Stimulated activated CD4-positive, alpha-beta T cell treated with anti-CD3 and anti-CD28 coated beads, Interleukin-15, amount 100 ng/mL, for 1 hour (primary cell): ENCODE measurements at places on chromosomes 2 and 18.

DNA sequence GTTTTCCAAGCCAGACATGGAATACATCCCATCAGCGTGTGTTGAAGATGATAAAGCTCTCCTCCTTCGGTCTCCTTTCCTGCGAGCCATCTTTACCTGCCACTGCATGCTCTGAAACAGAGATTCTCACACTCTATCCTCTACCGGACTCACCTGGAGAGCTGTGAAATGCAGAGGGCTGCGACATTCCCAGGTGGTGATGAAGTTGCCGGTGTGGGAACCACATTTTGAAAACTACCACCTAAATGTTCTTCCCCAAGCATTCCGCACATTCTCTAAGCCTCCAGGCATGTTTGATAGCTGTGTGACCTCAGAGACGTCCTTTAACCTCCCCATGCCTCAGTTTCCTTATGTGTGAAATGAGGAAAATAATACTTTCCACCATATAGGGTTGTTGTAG, 226.2 kb upstream of the RAB6C start:
- no peak for DNase-seq

DNA sequence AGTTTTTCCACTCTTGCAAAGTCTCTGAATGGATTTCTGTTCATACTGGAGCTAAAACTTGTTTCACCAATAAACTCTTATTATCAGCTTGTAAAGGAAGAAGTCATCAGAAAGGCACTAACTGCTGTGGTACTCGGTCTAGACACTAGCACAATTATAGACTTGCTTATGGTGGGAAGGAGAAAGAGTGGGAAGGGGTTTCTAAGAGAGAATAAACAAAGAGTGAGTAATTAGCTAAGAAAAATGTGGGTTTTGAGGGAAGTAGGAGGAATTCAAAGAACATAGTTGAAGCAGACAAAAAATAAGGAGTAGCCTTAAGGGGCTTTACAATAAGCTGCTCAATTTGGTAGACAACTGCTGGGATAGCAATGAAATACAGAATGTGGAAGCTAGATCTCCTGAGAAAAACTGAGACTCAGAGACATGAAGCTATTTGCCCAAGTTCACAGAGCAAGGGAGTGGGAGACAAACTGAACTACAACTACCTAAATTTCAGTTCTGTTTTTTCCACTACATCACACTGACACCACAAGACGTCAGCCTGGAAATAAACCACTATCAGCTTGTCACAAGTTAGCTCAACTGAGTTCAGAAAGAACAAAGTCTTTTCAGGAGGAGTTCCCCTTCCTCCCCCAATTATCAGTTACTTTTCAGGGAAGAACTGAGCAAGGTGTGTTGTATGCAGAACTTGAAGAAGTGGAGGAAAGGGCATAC, 59.7 kb downstream of the MAP4K3 start:
- DNase-seq: no peak

DNA sequence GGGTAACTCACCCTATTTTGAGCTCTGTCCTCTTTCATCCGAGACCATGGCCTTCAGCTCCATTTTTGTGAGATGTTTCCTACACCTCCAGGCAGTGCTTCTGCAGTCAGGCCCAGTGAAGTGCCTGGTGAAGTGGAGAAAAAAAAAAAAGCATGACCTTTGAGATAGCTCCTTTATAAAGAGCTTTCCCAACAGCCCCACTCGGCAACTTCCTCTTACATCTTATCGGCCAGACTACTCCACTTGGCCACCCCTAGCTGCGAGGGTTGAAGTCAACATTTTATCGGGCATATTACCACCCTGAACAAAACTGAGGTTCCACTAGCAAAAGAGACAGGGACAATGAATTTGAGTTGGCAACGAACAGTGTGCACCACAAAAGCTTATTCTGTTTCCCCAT, 124.8 kb upstream of the RNF152 start:
- no peak for DNase-seq

GRCh38 chr18:48829443-48830149, 121.2 kb downstream of the SMAD7 start:
- no peak for DNase-seq

DNA sequence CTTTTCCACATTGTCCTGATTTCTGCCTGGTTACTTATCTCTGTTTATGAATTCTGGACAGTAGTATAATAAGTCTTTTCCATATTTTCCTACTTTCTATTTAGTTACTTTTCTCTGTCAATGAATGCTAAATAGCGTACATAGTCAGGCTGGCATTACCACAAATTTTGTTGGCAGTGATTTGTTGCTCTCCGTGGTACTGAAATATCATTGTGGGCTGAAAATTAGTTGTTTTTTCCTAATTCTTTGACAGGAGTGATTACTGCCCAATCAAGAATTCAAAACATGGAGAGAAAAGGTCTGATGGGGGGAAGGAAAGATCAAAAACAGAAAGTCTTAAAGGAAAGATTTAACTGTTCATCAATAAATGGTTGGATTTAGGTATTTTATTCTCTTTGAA, 7.7 kb upstream of the GALNT13 start:
- no peak for DNase-seq

DNA sequence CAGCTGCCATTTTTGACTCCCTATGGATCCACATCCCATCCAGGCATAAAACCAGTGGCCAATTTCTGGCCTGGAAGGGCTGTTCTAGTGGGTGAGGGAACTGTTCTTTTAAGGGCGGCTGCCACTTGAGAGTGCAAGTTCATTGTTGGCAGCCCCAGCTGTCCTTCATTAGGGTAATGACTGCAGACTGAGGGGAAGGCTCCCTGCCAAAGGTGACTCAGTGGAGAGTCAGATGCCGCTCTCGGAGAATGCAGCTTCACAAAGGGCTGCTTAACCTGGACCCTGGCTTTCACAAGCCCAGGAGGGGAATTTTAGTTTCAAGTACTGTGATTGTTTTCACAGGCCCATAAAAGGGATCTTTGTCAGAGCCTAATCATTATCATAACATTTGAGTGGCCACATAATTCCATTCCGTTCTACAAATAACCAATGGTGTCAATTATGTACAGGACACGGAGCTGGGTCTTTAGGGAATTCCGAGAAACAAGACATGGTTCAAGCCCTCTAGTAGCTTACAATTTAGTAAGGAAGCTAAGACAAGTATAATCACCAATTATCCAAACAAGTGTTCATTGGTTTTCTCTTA, 235.7 kb downstream of the CDCA7 start:
- no peak for DNase-seq

DNA sequence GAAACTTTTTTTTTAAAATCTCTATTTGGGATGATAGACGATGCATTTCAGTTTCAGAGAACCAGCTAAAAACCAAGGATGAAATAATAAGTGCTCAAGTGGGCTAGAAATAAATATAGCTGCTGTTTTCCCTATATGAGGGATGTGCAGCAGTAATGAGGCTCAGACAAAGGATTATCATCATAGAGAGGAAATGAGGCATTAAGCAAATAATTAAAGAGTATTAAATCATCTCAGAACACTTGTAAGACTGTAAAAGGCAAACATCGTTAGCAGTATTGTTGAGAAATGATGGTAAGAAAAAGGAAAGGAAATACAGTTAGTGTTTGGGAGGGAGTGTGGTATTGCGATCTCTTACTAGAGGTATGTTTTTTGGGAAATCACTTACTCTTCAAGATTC, 233.5 kb downstream of the TGIF1 start:
- no peak for DNase-seq

GRCh38 chr2:34115076-34115475, 516.0 kb upstream of the FAM98A start:
- DNase-seq: no peak

DNA sequence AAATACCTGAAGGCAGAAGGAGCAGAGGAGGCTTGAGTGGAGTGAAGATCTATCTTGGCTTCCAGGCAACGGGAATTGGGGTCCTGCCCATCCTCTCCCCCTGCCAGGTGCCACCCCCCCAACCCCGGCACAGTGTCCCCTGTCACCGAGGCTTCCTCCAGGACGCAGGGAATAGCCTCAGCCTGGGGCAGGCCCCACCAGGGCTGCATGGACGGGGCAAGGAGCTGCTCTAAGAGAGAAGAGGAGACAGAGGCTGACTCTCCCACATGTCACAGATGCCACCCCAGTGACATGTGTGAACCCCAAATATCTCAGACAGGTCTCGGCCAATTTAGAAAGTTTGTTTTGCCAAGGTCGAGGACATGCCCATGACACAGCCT, 42.1 kb downstream of the PXDN start:
- no peak for DNase-seq

DNA sequence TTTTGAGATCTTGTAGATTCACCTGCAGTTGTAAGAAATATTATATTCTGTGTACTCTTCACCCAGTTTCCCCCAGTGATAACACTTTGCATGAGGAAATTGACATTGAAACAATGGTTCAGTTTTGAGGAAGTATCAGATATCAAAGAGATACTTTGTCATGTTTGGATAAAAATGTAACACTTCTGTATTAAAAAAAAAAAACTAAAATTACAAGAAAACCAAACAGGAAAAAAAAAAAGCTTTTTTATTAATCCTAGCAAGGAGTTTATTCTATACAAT, 204.0 kb downstream of the ARL4C start:
- DNase-seq: no peak

- no peak for DNase-seq
These were observed 2.7 kb upstream of the ASAP2 start for GRCh38 chr2:9203876-9204275.

- DNase-seq: no peak
These were observed 899.1 kb downstream of the TMEM182 start for GRCh38 chr2:103660947-103661346.

- no peak for DNase-seq
These were observed 431.8 kb upstream of the MYT1L start for GRCh38 chr2:2762913-2763312.

DNA sequence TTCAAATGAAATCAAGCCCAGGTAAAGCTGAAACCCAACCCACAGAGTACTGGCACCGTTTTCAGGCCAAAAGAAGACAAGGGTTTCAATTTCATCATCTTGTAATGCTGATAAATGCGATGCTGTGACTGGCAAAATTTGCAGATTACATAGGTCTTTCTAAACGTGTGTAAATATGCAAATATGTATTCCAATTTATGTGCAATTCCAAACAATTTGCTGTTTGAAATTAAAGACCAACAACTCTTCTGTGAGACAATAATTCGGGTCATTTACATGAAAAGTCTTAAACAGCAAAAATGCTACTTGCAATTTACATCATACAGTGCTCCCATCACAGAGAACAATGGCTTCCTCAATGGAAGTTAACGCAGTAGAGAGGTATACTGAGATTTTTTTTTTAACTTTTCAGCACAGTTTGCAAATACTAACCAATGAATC, 2.8 kb upstream of the ZNF532 start:
- no peak for DNase-seq

DNA sequence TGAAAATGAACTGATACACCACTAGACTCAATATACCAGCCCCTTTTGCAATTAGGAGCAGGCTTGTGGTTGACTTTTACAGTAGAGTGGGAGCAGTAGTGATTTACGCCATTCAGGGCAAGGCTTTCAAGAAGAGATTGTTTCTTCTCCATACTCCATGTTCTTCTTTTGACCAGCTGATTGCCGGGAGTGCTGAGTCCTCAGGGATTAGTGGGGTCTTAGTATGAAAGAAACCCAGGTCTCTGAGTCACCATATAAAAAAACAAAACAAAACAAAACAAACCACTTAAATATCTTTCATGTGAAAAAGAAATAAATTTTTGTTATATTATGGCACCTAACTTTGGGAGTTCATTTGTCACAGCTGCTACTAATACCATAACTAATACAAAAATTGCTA, 465.6 kb upstream of the TRIB2 start:
- no peak for DNase-seq

DNA sequence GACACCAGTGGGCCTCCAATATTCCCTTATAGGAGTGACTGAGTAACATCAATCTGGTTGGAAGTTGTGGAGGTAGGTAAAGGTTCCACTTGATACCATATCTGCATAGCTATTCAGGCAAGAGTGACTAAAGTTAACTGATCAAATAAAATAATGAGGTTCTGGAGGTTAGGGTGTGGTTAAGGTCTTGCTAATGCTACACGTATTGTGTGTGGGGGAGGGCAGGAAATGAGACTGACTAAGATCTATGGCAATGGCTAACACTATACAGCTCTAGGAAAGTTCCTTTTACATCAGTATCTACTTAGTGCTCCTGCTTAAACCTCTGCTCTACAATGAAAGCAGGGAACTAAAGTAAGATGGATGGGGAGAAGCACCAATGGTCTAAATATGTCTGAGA, 149.1 kb upstream of the MGAT5 start:
- no peak for DNase-seq

DNA sequence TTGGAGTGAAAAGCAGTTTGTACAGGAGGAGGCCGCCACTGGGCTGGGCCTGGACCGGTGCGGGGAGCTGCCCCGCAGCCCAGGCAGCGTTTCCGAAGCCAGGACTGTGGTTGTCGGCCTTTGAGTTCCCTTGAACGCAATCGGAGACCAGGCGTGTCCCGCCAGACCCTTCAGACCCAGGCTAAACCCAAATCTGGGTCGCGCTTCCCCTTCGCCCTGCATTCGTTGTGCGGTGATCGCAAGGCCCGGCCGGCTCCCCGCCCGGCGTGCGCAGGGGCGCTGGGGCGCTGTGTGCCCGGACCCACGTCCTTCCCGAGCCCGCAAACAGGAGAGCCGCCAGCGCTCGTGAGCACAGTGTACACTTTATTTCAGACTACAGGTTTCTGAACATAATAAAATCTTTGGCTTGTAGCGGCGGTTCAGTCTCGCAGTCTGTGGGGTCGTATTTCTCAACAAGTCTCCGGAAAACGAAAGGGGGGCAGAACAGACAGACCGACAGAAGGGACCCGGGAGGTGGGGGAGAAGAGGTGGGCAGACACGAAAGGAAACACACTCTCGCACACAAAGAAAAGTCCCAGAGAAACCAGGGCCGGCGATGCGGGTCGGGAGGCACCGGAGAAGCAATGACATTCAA, 5.5 kb downstream of the EN1 start:
- no peak for DNase-seq

GRCh38 chr2:71932037-71932779, 215.5 kb downstream of the CYP26B1 start:
- DNase-seq: no peak

DNA sequence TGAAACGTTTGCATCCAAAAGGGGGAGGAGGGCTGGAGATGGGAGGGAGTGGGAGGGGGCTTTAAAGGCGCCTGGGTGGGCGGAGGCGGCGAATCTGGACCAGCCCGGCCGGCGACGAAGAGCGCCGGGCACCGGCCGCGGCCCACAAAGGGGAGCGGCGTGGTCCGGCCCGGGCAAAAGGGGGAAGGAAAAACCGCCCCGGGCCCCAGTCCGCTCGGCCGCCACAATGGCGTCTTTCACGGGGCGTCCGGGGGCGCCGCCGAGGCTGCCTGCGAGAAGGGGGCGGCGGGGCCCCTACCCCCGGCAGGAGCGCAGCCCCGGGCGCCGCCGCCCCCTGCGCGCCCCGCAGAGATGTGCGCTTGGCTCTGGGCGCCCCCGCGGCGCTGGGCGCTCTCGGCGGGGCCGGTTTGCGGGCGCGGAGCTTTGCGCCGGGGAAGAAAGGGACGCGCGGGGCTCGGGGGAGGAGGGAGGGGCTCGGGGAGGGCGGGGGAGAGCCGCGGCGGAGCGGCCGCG, 108.1 kb upstream of the KCTD1 start:
- DNase-seq: no peak

- DNase-seq: no peak
These were observed 22.6 kb upstream of the PELI1 start for GRCh38 chr2:64166637-64167420.
